ENCODE measurements at places on chromosomes 1 and 21.

- DNase-seq: no peak
Measured at GRCh38 chr1:117284399-117285215, 73.9 kb upstream of the VTCN1 start.

DNA sequence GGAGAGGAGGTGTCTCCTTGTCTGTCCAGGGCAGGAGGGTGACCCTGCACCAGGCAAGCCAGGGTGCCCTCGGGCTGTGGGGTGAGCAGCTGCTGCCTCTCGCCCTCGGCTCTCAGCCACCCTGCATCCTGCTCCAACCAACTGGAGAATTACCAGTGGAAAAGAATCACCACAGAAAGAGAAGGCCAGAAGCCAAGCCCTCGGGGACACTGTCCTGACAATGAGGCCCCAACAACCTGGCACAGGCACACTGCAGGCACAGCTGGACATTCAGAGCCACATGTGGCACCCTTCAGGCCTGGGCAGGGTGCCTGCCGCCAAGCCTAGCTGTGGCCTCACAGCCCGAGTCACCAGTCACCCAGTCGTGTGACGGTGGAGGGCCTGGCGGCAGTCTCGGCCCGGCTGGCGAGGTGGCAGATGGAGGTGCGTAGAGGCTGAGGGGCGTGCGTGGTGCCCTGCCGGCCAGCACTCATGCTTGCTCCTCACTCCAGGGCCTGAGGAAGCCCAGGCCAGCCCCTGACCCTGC is 12.0 kb downstream of the MEGF6 start:
- DNase-seq: no peak

DNA sequence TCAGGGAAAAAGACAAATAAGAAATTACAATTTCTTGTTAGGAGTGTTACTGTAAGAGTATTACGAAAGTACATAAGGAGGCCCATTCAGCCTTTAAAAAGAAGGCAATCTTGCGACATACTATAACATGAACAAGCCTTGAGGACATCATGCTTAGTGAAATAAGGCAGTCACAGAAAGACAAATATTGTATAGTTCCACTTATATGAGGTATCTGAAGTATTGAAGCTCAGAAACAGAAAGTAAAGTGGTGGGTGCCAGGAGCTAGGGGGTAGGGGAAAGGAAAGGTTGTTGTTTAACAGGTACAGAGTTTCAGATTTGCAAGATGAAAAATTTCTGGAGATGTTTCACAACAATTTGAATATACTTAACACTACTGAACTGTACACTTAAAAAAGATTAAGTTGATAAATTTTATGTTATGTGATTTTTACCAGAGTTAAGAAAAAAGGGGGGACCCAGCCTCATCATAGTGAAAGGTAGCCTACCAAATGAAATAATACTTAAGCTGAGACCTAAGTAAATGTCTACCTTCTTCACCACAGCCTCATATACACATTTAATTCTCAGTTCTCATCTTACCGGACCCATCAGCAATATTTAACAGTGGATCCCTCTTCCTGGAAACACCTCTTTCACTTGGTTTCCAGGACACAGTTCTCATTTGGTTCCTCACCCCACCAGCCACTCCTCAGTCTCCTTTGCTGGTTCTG is 19.5 kb downstream of the USP24 start:
- no peak for DNase-seq

DNA sequence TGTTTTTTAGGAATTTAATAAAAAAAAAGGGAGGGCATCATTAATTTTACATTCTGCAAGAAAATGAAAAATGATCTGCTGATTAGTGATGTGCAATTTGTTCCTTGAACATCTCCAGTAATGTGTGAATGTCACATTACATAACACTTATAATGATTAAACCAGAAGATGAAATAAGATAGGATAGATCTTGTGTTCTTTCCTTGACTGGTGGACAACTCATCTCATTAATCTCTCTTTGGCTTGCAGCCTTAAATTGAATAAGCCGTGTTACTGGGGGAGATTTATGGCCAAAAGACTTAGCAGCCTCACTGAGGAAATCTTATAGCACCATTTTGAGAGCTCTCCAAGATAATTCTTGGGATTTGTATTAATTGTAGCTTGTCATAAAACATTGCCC is 217.2 kb downstream of the ST6GALNAC3 start:
- no peak for DNase-seq

All from stimulated activated CD4-positive, alpha-beta T cell treated with anti-CD3 and anti-CD28 coated beads, Interleukin-12 subunit alpha, Interleukin-12 subunit beta, amount 100 ng/mL, for 24 hours (primary cell).